ENCODE measurements at places on chromosomes 6 and 20.

- no peak for DNase-seq
These were observed 238.7 kb downstream of the PLCB1 start for GRCh38 chr20:8370774-8371173.

DNA sequence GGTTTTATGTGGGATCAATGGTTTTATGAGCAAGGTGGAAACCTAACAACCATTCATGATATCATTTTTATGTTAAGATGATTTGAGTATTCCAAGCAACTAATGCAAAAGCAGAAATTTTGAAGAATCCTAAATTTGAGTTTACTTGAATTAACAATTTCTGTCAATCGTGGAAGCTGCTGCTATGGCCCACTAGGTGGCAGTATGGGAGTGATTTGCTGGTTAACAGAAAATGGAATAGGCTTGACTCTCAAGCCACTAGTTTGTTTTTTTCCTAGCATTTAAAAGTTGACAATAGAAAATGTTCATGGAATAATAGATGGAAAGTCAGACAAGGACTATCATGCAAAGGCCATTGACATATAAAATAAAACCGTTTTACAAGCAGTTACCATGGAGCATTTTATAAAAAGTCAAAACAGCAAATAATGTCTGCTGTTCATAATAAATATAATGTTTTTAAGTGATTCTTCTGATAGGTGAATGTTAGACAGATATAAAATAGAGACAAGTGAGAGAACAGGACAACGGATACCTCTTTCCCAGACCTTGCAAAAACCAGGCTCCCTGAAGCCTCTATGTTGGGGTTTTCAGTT lies 43.0 kb upstream of the TMEM200A start:
- no peak for DNase-seq

- no peak for DNase-seq
These were observed 131.2 kb upstream of the HDDC2 start for GRCh38 chr6:125432963-125433362.

- DNase-seq = no peak
These were observed 33.7 kb upstream of the LOC128125822 start for GRCh38 chr6:63538550-63538949.

GRCh38 chr6:113857556-113858479 lies 673 bp downstream of the MARCKS start:
- DNase-seq = no peak

- no peak for DNase-seq
These were observed 143.7 kb downstream of the PDE10A start for GRCh38 chr6:165519316-165519715.

DNA sequence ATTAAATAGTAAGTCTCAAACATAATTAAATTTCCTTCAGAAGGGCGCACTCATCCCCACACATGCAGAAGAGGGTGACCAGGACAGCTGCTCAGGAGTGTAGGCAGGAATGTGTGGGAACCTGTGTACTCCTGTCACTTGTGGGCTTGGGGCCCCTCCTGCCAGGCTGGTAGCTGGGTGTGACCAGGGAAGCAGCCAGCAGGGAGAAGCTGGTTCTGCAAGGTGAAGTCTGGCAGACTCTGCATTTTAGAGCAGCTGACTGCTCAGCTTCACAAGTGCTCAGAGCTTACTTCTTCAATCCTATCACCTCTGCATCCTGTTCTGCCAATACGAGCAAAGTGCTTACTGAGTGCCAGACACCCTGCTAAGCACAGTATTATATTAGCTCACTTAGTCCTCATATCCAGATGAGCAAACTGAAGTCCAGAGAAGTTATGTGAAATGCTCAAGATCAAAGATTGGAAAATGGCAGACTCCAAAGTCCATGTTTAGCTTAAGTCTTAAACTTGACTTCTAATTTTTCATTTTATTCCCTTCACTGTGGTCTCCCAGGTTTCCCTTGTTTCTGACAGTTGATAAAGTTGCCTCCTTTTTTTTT lies 27.9 kb downstream of the ELMO2 start:
- no peak for DNase-seq

DNA sequence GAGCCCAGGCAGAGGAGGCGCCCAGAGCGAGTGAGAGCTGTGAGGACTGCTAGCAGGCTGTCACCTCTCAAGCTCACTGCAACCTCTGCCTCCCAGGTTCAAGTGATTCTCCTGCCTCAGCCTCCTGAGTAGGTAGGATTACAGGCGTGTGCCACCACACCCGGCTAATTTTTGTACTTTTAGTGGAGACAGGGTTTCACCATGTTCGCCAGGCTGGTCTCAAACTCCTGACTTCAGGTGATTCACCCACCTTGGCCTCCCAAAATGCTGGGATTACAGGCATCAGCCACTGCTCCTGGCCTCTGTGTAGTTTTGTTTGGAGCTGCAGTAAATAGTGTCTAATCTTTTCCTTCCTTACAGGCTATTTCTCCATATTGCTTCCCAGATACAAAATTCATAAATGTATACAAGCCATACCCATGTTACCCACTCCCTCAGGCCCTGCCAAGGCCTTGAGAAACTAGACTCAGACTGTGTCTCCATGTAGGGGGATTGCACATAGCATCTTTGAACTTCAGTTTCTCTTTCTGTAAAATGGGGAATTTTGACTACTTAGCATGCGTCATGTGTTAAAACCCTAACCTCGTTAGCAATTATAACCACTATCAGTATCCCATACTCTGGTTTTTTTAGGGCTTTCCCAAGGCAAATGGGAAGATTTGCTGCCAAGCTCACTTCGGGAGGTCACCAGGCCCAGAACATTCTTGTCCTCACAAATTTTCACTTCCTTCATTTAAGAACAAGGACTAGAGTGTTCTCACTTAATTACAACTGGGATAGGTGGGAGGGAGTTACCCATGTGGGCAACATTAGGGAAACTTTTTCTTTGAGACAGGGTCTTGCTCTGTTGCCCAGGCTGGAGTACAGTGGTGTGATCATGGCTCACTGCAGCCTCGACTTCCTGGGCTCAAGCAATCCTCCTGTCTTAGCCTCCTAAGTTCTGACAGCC lies 67.3 kb upstream of the DDR1 start:
- no peak for DNase-seq

- peak; percentile 89 for DNase-seq
These were observed 247.0 kb downstream of the ESR1 start for GRCh38 chr6:152054441-152054840.

DNA sequence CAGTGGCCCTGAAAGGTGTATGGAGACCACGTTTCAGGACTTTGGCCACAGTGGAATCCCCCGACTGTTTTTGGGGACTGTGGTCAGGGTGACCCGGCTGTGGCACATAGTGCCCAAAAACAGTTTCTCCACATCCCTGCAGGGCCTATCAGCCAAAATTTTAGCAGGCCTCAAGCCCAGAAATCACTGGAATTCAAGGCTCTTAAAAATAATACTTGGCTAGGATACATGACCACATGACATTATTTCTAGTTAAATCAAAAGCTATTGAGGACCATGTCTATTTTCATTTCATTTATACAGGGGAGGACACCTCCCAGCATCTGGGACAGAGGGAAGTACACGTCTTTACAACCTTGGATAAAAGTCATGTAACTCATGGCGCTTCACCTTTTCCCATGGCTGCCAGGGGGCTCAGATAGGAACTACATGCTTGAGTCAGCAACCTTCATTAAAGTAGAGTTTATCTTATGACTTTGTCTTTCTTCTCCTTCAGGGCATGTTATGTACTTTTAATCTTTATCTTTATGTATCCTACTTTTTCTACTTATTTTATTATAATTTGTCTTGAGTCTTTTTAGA lies 70.8 kb upstream of the CD93 start:
- no peak for DNase-seq

DNA sequence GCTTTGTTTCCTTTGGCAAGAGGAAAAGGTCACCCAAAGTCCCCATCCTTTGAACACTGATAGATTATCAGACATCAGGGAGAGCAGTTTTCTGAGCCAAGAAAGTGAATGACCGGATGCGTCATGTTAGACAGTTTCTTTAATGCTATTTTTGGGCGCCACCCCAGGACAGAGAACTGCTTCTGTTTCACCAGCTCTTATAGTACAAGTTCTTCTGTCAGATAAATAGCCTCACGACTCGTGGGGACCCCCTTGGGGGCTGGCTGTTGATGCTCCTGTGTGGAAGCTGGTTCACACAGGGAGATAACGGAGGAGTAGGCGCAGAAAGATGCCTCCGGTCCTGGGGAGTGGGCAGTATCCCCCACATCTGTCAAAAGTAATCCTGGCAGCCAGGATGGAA lies 54.6 kb downstream of the NPEPL1 start:
- DNase-seq = no peak
